ENCODE measurements at places on chromosomes 12 and 14. TPM values are rescaled to one million over a fixed set of nuclear protein-coding genes. Genes with fewer than 3 reads are reported as not detected.

Gene TAS2R30
- 0.52 TPM for polyA plus RNA-seq

Gene RIMKLB
- polyA plus RNA-seq = 140 TPM

Gene XRCC3
- polyA plus RNA-seq = 21.1 TPM

Gene ASB8
- polyA plus RNA-seq = 47.0 TPM

Gene OR10P1
- polyA plus RNA-seq = not detected

Gene LRRC10
- 0.08 TPM for polyA plus RNA-seq

GRCh38 chr12:65534238-65534841 is 255.9 kb downstream of the MSRB3 start:
- peak; percentile 68 for DNase-seq

DNA sequence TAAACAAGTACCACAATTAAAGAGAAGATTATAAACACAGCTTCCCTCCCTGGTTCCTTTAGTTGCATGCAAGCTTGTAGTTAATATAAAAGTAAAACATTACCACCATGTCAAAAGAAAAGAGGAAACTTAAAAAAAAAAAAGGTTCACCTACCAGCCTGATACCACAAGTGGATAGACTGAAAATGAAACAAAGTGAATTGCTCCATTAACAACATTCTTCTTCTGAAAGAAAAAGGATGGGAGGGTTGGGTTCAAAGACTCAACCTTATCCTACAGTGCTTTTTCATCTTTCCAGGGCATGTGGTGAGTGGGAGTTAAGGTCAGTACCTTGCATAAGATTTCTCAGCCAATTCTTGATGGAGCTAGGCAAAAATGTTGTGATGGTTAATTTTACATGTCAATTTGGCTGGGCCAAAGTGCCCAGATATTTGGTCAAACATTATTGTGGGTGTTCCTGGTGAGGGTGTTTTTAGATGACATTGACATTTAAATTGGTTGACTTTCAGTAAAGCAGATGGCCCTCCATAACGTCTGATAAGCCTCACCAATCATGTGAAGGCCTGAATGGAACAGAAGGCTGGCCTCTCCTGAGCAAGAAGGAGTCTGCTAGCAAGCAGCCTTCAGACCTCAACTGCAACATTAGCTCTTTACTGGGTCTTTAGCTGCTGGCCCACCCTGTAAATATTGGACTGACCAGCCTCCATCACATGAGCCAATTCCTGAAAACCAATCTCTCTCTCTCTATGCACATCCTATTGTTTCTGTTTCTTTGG is 28.8 kb downstream of the VCPKMT start:
- DNase-seq = no peak

- no peak for DNase-seq
Measured at GRCh38 chr12:12705838-12706520, 10.0 kb upstream of the GPR19 start.

DNA sequence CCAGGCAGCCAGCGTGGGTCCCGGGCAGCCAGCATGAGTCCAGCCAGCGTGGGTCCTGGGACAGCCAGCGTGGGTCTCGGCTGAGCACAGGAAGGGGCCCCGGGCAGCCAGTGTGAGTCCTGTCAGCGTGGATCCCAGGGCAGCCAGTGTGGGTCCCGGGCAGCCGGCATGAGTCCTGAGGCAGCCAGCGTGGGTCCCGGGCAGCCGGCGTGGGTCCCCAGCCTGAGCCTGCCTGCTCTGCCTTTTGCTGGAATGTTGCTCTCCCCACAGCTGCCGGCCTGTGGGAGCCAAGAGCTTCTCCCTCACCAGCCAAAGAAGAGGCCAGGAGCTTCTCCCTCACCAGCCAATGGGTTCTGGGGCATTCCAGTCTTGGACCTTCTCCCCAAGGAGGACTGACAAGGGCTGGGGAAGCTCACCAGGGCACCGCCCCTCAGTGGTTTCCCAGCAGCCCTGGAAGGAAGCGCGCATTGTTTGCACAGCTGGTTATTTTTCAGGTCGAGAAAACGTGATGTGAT is 15.0 kb upstream of the RFLNA start:
- no peak for DNase-seq

- DNase-seq = peak; percentile 39
Measured at GRCh38 chr12:67593041-67593440, 55.5 kb upstream of the DYRK2 start.

DNA sequence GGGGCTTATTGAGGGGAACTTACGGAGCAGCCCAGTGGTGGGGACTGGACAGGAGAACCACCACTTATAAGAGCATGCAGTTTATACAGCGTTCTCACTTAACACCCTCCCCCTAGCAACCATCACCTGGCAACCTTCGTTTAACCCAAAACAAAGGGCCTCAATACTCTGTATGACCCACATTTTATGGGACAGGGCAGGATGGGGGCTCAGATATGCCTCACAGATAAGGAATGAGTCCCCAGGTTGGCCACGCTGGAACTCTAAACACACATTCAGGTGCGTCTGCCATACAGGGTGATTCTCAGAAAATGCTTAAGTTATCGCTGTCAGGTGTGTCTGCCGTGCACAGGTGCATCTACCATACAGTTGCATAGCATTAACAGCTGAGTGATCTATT is 99.2 kb downstream of the GCH1 start:
- no peak for DNase-seq

GRCh38 chr12:47085815-47086252 is 6.1 kb upstream of the AMIGO2 start:
- DNase-seq = no peak

GRCh38 chr14:75884198-75884611 is 97.6 kb downstream of the TGFB3 start:
- no peak for DNase-seq

GRCh38 chr12:23699031-23699430 is 250.4 kb downstream of the SOX5 start:
- no peak for DNase-seq

DNA sequence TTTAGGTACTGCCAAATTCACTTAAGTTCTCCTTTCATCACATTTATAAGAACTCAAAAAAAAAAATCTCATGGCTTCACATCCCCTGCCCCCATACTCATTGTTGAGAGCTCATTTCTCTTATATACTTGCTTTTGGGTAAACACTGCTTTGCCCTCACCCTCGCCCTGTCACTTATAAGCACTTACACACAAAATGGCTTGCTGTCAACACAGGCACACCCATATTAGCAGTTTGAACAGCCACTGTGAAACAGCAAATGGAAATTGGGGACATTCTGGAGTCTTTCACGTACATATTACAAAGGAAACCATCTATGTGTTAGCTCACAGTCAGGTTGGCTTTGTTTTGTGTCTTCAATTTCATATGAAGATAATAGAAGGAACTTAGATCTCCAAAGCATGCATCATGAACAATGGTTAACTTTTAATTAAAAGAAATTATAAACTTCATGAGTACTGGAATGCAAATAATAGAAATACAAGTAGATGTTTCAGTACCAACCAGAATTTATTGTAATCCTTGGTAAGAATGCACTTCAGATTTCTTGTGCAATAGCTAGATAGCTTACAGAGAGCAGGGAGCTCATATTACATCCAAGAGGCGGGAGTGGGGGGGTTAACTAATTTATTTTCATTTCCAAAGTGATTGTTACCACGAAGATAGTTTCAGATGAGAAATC is 272.2 kb downstream of the ALG10B start:
- no peak for DNase-seq

- DNase-seq = peak; percentile 35
Measured at GRCh38 chr12:44875954-44876543, at the start of gene NELL2. TSS of gene NELL2 (minus strand) at chr12:44876315. CDS start at chr12:44875869, 446 bp downstream.

- no peak for DNase-seq
Measured at GRCh38 chr14:37325332-37325731, 127.6 kb downstream of the MIPOL1 start.

DNA sequence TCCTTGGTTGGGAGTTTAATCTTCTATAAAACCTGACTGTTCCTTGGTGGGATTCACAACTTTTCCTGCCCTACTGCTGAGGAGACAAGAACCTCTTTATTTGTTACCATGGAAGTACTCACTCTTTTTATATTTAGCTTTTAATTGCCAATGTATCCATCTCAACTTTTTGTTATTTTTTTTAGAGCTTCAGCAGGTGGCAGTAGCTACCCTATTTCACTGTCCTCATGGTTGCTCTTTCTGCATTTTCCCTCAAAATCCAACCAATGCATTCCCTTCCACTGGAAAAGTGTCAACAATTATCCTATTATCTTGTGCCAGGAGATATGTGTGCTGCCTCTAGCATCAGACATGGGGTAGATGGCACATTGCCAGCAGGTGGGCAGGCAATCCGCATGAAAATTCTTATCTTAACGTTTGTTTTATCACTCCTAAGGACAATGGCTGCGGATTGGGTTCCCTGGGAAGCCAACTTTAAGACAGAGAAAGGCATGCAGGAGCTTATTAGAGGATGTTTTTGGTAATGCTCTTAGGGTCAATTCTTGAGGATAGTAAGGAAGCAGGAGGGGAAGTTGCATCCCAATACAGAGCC is 406.4 kb downstream of the SNAPC1 start:
- no peak for DNase-seq

DNA sequence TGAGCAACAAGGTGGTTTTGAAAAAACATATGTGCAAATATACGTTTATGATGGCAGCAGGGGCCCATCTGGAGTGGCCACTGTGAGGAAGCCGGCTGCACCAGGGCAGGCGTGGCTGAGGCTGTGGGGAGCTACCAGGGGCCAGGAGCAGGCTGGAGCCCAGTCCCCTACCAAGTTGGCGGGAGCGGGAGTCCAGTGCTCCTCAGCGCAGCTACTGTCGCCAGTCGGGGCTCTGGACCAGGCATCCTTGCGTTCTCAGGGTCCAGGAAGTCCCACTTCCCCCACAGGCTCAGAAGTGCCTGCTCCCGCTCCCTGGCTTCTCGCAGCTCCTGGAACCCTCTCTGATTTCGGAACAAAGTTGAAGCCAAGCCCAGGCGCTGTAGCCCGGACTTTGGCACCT is 1377.5 kb upstream of the FLRT2 start:
- no peak for DNase-seq

- DNase-seq = no peak
Measured at GRCh38 chr14:67191768-67192290, 2.6 kb downstream of the GARIN2 start.

DNA sequence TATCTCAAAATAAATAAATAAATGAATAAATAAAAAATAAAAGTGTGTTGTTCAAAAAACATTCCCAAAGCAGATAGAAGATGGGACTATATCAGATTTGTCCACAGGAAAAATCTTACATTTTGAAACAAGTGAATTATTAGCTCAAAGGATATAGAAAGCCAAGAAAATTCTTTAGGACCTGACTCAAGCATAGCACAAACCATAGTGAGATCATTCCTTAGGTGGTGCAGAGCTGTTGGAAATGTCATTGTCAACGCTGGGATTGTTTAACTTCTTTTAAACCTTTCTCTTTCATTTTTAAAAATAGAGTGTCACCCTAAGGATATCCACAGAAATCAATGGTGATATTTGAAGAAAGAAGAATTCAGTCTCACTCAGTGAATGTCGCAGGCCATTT is 43.5 kb downstream of the DRAM1 start:
- no peak for DNase-seq

DNA sequence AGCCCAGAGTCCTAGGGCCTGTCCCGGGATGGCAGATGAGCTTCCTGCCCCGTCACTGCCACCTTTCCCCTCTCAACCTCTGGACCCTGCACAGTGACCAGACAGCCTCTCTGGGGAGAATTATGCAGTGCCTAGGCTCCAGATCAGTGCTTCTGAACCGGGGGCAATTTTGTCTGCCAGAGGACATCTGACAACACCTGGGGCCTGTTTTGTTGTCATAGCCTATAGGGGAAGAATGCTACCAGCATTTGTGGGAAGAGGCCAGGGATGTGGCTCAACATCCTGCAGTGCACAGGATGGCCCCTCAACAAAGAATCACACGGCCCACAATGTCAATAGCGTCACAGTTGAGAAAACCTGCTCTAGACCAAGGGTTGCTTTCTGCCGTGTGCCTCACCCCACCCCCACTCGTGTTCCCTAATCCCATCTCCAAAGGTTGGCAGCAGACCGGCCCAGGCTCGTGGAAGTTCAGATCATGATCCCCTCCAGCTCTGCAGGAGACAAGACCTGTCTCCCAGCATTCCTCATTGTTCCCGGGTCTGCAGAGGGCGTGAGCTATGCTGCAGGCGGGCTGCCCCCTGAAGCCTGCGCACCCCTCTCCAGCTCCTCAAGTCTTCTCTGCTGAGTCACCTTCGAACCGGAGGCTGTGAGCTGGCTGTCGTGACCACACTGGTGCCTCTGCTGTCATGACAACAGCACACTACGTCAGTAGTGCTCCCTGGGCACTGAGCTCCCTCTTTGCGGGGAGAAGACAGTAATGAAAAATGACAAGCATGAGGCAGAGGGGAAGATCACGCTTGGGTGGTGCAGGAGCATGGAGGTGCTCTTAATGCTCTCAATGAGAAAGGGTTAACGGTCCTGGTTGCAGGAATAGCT is 2.0 kb upstream of the GAPDH start:
- DNase-seq = peak; percentile 30

GRCh38 chr12:107461222-107461975 is 224.2 kb upstream of the PWP1 start:
- no peak for DNase-seq

DNA sequence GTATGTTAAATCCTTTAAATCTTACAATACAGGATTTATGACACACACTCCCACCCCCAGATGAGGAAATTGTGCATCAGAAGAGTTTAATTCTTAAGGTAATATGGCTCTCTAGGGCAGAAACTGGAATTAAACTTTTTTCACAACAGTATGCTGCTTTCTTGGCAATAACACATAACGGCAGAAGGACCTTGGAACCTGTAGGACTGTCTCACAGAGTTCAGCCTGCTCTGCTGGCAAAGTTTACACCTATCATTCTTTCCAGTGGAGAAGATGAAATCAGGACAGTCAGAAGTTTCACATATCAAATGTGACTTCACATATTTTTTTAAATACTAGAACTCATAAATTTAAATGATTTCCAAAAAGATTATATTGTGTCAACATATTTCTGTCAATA is 30.6 kb upstream of the MYF6 start:
- DNase-seq = no peak

GRCh38 chr14:68254669-68255527 is 435.3 kb downstream of the RAD51B start:
- no peak for DNase-seq

DNA sequence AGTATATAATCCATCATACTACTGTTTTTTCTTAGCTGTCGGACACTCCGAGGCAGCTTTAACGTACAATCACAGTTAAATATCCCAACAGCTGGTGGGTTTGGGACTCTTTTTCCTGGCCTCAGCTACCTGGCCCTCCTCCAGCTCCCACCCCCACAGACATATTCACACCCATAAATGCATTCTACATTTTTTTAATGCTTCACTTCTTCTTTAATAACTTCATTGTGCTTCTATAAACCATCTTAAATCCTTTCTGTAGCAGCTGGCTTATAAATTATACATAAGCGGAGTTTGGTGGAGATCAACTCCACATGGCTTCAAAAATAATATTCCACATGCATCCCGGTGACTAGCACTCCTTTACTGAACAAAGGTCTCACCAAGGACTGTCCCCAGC is 33.3 kb downstream of the TDG start:
- no peak for DNase-seq

GRCh38 chr12:68560851-68561422 is 49.8 kb upstream of the RAP1B start:
- DNase-seq = no peak
